SJSA1 (cell line): ENCODE measurements at places on chromosomes 3 and 15.

GRCh38 chr3:121894301-121894990, at the start of gene SLC15A2:
Gene SLC15A2 (plus strand): TSS chr3:121894401. CDS start chr3:121894477, 76 bp downstream.
- DNase-seq: no peak

- no peak for DNase-seq
Measured at GRCh38 chr3:57587905-57588304, 9.2 kb downstream of the ARF4 start.

DNA sequence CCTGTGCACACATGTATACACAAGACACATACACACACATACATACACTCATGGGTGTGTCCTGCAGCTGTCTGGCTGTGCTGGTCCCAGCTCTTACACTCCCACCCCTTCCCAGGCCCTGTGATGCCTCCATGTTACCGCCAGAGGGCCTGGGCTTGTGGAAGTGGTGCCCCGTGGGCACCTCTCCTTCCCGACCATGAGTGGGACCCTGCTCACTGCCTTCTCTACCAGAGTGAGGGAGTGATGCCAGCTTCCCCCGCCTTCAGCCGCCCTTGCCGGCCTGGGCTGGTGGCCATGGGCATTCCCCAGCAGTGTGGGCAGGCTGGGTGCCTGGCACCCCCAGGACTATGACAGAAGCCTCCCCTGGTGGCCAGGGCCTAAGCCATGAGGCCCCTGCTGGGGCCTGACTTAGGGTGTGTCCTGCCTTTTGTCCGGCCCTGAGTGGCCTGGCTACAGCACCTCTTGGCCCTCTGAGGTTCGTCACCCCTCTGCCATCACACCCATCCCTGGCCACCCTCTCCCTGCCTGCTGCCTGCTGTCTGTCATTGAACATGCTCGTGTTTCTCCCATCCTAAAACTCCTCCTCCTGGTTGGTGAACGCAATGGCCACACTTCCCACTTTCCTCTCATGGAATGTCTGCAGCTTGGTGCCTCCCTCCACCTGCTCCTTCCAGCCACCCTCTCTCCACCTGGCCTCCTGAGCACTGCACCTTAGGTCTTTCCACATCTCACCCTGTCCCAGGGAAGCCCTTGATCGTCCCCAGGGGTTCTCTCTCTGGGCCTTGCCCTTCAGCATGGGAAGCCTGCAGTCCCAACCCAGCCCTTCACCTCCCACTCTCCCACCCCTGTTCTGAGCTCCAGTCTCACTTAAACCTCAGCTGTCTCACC, 14.6 kb downstream of the HDAC11 start:
- peak; percentile 19 for DNase-seq

DNA sequence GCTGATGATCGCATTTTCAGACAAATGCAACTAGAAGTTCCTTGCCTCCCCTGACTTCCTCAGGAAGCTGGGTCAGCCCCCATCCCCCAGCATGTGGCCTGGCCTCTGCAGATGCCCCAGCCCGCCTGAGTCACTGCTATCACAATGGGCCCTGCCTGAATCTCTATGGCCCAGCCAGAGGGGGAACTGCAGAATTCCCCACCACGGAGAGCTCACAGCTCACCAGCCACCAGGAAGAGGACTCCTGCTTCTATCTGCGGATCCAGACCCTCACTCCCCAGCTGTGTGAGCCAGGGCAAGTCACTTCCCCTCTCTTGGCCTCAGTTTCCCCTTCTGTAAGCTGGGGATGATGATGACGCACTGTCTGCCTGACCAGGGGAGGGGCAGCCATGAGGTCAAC, 6.9 kb downstream of the PLXND1 start:
- peak; percentile 94 for DNase-seq

- DNase-seq: no peak
Measured at GRCh38 chr3:100717637-100718487, 8.6 kb downstream of the TFG start.

DNA sequence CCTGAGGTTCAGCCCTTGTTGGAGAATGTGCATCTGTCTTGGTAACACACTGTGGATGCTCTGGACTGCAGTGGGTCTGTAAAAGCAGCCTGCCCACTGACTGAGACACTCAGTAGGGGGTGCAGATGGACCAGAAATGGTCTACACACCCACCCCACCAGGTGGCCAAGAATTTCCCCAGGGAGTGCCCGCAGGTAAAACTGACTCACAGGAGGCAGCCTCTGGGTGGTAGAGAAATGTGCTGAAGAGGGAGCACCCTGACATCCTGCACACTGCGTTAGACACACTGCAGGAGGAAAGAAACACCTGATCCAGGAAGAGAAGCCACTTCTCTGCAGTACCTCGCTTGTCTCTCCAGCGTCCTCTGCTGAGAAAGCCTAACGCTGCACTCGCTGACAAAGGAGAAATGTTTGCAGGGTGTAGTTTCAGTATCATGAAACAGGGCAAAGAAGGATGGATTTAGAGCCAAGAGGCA, 109.5 kb upstream of the ABHD17C start:
- DNase-seq: no peak

GRCh38 chr3:144054766-144055165, 83.1 kb downstream of the DIPK2A start:
- no peak for DNase-seq

GRCh38 chr3:197600796-197601565, 45.2 kb upstream of the BDH1 start:
- peak; percentile 39 for DNase-seq

GRCh38 chr3:161153480-161153879, 48.3 kb upstream of the B3GALNT1 start:
- no peak for DNase-seq

DNA sequence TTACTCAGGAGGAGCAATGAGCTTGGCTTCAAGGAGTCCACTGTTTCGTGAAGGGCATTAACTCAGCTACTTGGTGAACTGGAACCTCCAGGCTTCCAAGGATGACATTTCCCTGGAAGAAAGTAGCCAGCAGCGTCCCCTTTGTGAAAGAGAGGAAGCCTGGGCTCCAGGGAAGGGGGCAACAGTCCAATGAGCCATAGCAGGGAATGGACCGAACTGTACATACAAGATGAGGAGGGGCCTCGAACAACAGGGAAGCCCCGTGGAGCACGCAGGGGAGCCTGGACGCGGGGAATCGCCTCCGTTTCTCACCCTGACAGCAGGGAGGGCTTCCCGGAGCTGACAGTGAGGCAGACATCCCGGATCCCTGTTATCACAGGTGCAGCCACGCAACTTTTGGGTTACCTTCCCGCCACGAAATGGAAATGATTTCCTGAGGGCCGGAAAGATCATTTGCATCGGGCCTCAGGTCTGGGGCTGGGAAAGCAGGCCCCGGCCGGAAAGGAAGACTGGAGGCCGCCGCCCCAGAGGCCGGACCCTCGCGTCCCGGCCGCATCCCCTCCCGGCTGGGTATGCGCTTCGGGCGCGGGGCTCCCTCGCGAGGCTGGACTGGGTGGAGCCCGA, 475 bp upstream of the SPINT1 start:
- DNase-seq: no peak

DNA sequence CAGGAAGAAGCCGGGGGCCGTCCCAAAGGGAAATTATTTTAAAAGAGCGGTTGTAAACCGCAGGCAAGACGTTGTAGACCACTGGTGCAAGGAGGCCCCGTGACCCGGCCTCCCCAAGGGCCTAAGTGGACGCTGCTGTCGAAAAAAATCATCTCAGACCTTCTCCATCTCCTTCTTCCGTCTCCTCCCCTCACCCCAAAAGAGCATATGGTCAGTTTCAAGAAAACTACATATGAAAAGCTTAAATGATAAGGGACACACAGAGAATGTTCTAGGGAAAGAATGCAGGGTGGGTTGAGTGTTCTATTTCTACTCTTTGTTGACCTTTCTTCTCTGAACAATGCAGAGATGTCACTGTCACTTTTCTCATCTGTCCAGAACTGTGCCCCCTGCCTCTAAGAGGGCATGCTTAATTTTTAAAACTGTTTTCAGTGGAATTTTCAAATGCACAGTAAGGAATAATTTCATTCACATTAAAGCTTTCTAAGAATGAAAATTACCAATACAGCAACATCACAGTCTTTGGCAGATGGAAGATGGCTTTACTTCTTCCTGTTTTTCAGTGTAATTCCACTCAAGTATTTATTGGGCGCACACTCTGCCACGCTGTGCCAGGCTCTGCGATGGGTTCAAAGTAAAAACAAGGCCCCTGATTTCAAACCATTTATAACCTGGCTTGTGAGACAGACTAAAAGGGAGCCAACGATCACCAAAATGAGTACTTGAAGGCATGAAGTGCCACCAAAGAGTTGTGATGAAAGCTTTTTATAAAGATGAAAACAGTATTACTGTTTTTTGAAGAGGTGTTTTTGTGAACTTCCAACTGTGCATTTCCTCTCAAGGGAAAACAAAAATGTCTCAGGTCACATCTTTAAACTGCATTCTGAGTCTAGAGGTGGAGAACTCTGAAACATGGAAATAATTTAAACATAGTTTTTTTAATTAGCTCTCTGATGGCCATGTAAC, 891 bp upstream of the TOP2B start:
- no peak for DNase-seq

DNA sequence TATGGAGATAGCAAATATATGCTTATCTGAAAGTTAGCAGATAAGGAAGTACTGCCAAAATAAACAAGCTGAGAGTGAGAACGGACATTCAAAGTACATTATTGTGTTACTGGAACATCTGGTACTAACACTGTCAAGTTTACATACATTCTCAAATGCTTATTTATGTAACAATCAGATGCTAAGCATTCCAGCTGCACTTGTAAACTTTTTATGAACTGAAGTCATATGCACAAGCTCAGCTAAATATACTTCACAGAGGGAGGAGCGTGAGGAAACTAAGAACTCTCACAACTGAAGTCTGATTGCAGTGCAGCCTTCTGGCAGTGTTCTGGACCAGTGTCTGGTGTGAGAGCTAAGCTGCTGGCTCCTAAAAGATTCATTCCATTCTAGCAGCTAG, 223.7 kb upstream of the NANOGP8 start:
- no peak for DNase-seq

GRCh38 chr15:78070049-78070700, 7.3 kb downstream of the TBC1D2B start:
- DNase-seq: no peak
